ENCODE measurements at places on chromosomes 3 and 15. TPM values are rescaled to one million over a fixed set of nuclear protein-coding genes. Genes with fewer than 3 reads are reported as not detected.

The CHSY1 gene
- 36.9 TPM for total RNA-seq

The NR2E3 gene
- 0.79 TPM for total RNA-seq

The SPTSSB gene
- 29.6 TPM for total RNA-seq

The DNAH12 gene
- total RNA-seq: 2.1 TPM

The EPB42 gene
- 10.4 TPM for total RNA-seq

The TMEM207 gene
- total RNA-seq: not detected

The ZXDC gene
- 20.7 TPM for total RNA-seq

The REC114 gene
- total RNA-seq: not detected

The RARB gene
- 5.5 TPM for total RNA-seq

Measured in skin of body (tissue), 3 donors.